ELF-1 (cell line): ENCODE measurements at places on chromosomes 2 and 18.

DNA sequence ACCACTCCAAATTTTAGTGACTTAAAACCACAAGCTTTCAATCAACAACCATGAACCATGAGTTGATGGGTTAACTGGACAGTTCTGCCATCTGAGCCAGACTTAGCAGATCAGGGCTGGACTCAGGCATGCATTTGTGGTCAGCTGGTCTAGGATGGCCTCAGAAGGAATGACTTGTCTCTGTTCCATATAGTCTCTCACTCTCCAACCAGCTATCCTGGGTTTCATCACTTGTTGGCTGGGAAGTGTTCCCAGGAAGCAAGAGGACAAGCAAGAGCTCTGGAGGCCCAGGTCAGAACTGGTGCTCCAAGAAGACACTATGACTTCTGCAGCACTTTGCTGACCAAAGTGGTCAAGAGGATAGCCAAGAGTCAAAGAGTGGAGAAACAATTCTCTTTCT lies 17.5 kb upstream of the MAP3K20 start:
- no peak for DNase-seq

GRCh38 chr2:152298754-152299153 lies 36.2 kb upstream of the FMNL2 start:
- DNase-seq, result no peak

DNA sequence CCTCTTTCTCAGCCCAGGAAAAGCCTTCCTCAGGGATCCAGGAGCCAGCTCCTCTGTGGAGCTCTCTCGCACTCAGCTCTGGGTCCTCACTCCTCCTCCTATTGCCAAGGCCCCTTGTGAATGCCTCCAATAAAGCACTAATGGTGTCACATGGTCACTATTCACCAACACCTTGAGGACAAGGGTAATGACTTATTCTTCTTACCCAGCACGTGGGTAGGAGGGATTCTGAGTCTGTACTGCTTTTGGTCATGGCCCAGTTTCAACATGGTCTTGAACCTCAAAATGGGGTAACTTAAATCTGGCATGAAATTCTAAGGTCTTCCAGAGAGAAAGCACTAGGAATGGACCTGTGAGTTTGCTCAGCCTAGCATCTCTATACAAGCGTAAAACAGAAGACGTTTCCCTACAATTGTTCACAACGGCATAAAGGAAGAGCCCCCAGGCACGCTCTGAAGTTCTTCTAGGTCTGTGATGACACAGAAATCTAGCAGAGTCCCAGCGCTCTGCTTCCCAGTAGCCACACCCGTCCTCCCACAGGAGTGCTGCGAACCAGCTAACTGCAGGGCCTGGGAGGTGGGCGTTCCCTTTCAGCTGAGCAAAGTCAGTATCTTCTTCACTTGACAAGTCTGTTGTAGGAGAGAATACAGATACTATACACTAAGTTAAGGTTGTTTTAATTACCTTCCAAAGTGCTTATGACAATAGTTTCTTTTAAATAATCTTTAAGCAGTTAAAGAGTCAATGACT lies 14.6 kb upstream of the KIDINS220 start:
- peak; percentile 57 for DNase-seq

GRCh38 chr2:170883683-170884082 lies 45.4 kb upstream of the GORASP2 start:
- no peak for DNase-seq

GRCh38 chr2:71599646-71600236 lies 146.4 kb downstream of the DYSF start:
- no peak for DNase-seq
